ENCODE measurements at places on chromosomes 7 and 10.

- DNase-seq, result no peak
Observed at GRCh38 chr7:35649711-35650110, 45.2 kb downstream of the HERPUD2 start.

- DNase-seq, result no peak
Observed at GRCh38 chr10:76492026-76492425, 1060.6 kb downstream of the LRMDA start.

DNA sequence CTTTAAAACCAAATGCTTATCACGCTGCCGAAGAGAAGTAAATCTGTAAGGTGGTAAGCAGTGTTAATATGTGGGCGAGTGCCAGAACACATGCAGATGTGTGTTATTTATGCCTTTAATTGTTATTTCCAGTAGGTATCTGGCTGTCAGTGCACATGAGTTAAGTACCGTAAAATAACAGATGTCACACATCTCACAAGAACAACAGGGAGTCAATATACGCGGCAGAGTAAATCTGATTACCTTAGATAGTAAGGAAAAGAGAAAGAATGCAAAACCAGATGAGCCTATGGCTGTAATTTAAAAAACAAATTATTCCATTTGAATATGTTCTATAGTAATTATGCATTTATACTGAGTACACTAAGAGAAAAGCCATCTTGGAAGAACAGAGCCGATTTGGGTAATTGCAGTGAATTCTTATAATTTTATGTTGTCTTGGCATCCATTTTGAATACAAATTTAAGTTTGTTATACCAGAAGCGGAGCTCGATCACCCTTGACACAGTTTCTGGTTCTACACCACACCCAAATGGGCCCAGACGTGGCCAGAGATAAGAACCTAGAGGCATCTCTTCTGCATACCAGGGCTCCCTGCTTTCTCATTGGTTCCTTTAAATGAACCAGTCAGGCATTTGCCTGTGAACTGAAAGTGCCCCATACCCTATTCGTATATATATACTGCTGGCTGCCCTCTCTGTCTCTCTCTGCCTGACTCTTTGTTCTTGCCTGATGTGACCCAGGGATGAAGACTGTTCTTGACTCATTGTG is 34.8 kb downstream of the DNAJB9 start:
- DNase-seq, result no peak

DNA sequence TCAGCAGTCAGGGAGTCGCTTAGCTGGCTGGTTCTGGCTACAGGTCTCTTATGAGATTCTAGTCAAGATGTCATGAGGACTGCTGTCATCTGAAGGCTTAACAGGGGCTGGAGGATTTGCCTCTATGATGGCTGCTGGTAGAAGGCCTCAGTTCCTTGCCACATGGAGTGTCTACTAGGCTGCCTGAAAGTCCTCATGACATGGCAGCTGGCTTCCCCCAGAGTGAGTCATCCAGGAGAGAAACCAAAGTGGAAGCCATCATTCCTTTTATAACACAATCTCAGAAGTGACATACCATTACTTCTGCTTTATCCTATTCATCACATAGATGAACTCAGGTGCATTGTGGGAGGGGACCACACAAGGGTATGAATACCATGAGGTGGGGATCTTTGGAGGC is 75.1 kb downstream of the EXOC6 start:
- DNase-seq, result no peak

GRCh38 chr7:98800996-98801395 is 68.8 kb downstream of the TMEM130 start:
- no peak for DNase-seq

Measured in stimulated activated CD8-positive, alpha-beta memory T cell treated with anti-CD3 and anti-CD28 coated beads, Interleukin-15, amount 100 ng/mL, for 48 hours (primary cell).